Liver (tissue), 10 donors: ENCODE measurements at places on chromosomes 12 and 14. TPM values are rescaled to one million over a fixed set of nuclear protein-coding genes. Genes with fewer than 3 reads are reported as not detected.

GRCh38 chr12:90969346-90969745 is 14.4 kb upstream of the CCER1 start:
- DNase-seq, result no peak

GRCh38 chr14:51750542-51750941 is 98.8 kb downstream of the FRMD6 start:
- DNase-seq, result no peak

- DNase-seq, result peak; percentile 66
Measured at GRCh38 chr12:29552324-29552927, 54.9 kb upstream of the OVCH1 start.

DNA sequence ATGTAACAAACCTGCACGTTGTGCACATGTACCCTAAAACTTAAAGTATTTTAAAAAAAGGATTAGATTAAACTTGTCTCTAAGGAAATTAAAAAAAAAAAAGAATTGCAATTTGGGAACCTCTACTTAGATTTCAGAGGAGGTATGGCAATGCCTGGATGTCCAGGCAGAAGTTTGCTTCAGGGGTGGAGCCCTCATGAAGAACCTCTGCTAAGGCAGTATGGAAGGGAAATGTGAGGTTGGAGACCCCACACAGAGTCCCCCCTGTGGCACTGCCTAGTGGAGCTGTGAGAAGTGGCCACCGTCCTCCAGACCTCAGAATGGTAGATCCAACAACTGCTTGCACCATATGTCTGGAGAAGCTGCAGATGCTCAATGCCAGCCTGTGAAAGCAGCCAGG is 279.6 kb upstream of the CCDC196 start:
- no peak for DNase-seq

DNA sequence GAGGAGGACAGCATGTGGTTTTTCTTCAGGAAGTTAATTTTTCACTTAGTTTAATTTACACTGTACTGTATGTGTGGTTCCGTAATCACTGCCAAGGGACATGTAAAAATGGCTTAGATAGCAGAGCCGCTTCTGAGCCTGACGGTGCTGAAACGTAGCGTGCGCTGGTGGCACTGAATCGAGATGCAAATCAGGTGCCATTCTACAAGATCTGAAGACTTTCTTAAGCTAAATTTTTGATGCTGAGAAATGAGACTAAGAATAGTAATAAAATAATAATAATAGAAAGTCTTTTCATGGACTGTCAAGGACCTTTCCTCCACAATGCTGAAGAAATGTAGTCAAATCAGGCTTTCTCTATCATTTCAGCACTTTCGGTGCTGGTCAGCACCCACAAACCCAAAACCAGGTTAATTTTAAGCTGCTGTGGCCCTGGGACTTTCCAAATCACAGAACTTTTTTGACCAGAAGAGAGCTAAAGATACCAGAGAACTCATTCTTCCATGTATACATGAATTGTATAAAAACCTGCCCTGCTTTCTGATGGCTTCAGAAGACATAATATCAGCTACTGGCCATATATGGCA is 183.3 kb upstream of the LMO3 start:
- no peak for DNase-seq

Gene SYCP3
- total RNA-seq, result not detected

Gene CFAP251
- total RNA-seq, result 4.0 TPM

Gene LRRIQ1
- 0.05 TPM for total RNA-seq

GRCh38 chr12:30152705-30153104 is 369.0 kb upstream of the TMTC1 start:
- DNase-seq, result no peak

Gene APOF
- total RNA-seq, result 11.9 TPM

- no peak for DNase-seq
Measured at GRCh38 chr12:65814038-65814437, 10.2 kb upstream of the HMGA2 start.

Gene CDCA3
- total RNA-seq, result 0.25 TPM

GRCh38 chr12:24460099-24460498 is 488.8 kb downstream of the BCAT1 start:
- DNase-seq, result no peak

DNA sequence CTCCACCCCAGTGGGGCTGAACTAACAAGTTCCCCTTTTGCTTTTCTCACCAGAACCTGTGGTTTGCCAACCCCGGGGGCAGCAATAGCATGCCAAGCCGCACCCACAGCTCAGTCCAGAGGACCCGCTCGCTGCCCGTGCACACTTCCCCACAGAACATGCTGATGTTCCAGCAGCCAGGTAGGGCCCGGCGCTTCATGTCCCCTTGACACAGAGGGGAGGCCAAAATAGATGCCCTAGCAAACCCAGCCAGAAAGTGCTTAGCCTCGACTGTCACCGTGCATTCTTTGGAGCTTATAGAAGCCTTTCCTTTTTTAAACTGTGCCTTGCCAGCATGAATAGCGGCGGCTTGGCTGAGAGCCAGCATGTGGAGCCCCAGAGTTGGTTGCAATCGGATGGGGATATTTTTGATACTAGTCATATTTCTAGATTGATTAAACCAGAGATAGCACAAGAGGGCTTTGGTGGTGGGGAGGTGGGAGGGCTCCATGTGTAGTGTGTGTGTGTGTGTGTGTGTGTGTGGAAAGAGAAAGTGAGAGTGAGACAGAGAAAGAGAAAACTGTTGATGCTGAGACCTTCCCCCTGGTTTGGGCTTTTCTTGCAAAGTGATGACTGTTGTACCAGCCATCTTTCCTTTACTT is 126.1 kb downstream of the GCH1 start:
- DNase-seq, result no peak

DNA sequence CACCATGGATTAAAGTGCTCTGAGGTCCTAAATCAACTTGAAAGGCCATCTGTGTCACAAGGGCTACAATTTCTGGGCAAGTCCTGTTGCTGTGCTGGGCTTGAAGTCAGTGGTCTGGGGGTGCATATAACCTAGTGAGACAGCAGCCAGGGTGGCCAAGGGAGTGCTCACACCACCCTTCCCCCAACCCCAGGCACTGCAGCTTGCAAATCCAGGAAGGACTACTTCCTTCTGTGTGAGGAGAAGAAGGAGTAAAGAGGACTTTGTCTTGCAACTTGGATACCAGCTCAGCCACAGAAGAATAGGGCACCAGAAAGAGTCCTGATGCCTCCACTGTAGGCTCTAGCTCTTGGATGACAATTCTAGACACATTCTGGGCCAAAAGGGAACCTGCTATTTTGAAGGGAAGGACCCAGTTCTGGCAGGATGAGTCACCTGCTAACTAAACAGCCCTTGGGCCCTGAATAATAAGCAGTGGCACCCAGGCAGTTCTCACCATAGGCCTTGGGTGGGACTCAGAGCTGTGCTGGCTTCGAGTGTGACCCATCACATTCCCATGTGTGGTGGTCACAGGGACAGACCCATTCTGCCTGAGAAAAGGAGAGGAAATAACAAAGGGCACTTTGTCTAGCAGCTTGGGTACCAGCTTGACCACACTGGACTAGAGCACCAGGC is 32.6 kb upstream of the DHRS7 start:
- no peak for DNase-seq
